Activated naive CD8-positive, alpha-beta T cell treated with anti-CD3 and anti-CD28 coated beads, Interleukin-2, amount 10 ng/mL, durations not matched to agents 7 days and 5 days (primary cell): ENCODE measurements at places on chromosomes 7 and 10. TPM values are rescaled to one million over a fixed set of nuclear protein-coding genes. Genes with fewer than 3 reads are reported as not detected.

GRCh38 chr10:67803588-67804394, 34.2 kb downstream of the DNAJC12 start:
- H3K27me3 ChIP-seq, result no peaks in the 10 kb centered on the region
- peaks cover 9% of the 10 kb centered on the region for H3K4me1 ChIP-seq
- no peak for DNase-seq

DNA sequence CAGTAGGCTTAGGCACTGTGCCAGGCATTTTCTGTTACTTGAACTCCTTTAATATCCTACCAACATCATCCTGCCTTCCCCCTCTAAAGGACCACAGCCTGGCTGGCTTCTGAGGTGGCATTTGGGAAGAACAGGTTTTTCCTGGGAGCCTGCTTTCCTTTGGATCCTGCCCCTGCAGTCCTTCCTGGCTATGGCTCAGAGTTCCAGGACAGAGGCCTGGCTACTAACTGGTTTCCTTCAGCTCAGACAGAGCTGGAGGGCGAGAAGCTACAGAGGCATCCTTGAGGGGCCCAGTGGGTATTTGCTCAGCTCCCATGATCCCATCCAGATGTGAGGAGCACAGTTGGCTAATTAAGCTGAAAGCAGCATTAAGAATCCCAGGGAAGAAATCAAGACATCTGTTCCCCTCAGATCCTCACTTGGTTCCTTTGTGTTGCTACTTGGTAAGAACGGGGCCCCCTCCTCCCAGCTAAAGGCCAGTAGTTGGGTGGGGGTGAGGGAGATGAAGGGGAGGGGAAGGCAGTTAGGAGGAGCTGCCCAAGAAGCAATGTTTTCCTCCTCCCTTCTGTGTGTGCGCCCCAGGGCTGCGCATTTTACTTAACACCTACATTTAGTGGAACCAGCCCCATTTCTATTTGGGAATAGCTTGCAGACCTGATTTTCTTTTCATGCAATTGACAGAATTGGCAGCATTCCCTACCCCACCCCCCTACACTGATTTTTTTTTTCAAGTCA, 142.6 kb upstream of the SORCS3 start:
- no peak overlapping the region for H3K27ac ChIP-seq
- peaks cover 13% of the 10 kb centered on the region for H3K27me3 ChIP-seq
- no peak for DNase-seq

Gene ZP3
- total RNA-seq, result 1.3 TPM

DNA sequence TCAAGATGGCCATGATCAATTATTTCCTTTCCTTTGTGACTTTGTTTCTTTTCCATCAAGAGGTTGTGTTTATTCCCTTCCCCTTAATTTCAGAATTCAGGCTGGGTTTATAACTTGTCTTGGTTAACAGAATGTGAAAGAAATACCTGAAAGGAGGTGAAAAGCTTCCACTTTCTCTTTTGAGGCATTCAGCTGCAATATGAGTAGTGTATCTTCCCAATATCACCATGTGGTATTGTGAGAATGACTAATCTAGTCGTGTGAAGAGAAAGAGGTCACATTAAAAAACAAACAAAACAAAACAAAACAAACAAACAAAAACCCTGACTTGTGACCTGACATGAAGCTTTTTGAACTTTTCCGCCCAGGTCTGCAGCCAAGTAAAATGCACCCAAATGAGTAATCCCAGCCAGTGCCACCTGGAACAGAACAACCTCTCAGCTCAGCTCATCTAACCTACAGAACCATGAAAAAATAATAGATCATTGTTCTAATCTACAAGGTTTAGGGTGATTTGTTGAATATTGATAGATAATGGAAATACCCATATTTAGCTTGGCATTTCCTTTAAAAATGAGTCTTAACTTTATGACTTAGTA, 70.8 kb upstream of the TEX47 start:
- no peaks in the 10 kb centered on the region for H3K27me3 ChIP-seq
- H3K27ac ChIP-seq, result no peak overlapping the region
- no peak overlapping the region for H3K4me3 ChIP-seq
- no peak for DNase-seq

Gene PLPP4
- not detected for total RNA-seq

DNA sequence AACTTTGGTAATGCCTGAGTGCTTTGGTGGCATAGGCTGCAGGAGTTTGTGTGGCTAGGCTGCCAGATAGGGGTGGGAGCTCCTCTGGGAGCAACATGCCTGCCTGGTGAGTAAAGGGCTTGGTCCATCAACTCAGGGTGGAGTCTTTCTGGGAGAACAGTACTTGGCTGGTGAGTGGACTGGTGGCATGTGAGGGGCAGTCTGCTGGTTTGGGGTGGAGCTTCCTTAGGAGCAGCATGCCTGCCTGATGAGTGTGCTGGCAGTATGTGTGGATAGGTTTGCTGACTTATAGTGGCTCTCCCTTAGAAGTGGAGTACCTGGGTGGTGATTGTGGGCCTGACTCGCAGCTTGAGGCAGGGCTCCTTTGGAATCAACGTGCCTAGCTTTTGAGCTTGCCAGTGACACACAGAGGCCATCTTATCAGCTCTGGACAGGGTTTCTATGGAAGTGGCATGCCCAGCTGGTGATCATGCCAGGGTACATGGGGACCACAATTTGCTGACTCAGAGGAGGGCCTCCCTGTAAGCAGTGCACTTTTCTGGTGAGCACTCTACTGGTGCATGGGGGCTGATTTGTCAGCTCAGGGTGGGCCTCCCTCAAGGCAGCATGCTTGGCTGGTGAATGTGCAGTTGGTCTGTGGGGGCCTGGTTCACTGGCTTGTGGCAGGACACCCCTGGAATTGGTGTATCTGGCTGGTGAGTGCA, 35.0 kb upstream of the SRI start:
- no peak for DNase-seq
- H3K27me3 ChIP-seq, result peaks cover 4% of the 10 kb centered on the region
- H3K36me3 ChIP-seq, result no peaks in the 10 kb centered on the region

DNA sequence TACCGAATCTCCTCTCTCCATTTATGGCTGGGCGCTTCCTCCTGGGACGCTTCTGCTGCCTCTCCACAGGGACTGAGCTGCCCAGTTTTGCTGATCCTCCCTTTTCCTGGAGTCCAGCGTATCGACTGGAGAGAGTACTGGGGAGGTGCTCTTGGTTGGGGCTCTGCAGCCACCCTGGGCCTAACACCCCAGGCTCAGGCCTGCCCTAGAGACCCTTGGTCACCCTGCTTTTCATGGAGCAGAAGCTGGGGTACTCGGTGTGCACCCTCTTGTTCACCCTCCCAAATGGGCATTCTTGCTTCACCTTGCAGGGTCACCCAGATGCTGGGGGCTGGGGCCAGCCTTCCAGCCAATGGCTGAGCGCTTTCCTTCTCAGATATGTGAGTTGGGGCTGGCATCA, 88.8 kb upstream of the RET start:
- H3K27me3 ChIP-seq, result no peaks in the 10 kb centered on the region
- no peaks in the 10 kb centered on the region for H3K36me3 ChIP-seq
- H3K4me3 ChIP-seq, result no peak overlapping the region
